ENCODE measurements at places on chromosomes 3 and 15. TPM values are rescaled to one million over a fixed set of nuclear protein-coding genes. Genes with fewer than 3 reads are reported as not detected.

DNA sequence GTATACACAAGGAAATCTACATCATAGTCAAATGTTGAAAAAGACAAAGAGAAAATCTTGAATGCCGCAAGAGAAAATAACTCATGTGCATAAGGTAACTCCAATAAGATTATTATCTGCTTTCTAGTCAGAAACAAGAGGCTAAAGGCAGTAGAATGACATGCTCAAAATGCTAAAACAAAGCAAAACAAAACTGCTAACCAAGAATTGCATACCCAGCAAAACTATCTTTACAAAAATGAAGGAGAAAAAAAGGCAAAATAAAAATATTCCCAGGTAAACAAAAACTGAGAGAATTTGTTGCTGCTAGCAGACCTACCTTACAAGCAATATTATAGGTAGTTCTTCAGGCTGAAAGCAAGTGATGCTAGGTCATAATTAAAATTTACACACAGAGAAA lies 76.4 kb upstream of the TMEM158 start:
- no peak for DNase-seq

DNA sequence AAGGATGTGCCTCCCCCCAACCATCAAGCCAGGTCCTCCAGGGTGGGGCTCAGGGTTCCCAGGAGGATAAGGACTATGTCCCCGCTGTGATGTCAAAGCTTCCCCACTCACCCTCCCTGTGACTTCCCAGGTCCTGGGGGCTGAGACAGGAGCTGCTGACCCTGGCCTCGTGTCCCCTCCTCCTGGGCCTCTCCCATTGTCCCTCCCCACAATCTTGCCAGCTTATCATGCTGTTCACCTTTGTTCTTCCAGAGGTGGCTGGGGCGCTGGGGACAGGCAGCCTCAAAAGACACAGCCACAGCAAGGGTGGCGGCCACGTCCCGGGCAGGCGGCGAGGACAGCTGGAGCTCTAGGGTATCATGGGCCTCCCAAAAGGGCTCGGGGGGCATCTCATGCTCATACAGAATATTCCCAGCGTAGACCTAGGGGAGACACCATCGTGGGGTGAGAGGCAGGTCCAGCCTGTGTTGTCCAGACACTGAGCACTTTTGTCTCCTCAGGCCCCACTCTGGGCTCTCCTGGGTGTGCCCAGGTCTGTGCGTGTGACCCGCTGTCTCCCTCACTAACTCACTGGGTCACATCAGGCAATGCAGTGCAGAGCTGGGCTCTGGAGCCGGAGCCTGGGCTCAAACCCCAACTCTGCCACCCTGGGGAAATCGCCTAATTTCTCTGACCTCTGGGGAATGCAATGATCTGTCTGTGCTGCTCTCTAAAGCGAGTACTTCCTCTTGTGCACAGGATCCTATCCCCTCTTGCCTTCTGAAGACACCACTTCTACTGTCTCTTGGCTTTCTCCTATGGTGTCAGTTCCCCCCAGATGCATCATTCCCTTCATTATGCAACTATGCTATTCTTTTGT lies 30.0 kb downstream of the SNX33 start:
- no peak for DNase-seq

RASGRP1 gene
- 9.5 TPM for total RNA-seq

GP9 gene
- total RNA-seq, result not detected

DNA sequence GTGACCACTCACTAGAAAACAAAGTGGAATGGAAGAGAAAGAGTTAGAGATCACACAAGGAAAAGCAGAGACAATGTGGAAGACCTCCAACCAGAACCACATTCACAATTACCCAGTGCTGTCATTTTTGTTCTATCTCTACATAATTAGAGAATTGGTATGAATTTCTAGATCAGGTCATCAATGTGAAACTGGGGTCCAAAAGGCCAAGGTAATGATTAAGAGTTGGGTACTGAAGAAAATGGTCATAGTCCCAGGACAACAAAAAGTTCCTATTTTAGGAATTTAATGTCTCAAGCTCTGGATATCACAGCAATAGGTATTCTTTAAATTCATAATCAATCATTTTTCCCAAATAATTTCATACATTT lies 84.7 kb upstream of the PPIB start:
- no peak for DNase-seq

DNA sequence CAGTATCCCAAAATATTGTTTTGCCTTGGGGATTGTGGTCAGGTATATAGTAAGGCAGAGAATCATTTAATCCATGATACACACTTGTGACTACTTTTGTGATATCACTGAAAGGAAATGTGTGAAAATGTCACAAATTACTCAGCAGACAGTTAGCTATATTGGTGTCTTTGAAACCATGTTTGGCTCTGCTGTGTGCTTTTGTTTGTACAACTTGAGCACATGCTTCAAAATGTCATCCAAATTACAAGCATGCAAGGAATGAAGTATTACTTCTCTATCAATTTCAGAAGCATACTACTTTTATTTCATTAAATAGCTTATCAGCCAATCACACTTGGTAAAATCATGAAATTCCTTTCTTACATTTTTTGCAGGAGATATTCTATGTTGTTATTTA lies 619.0 kb upstream of the AGTR1 start:
- no peak for DNase-seq

DNA sequence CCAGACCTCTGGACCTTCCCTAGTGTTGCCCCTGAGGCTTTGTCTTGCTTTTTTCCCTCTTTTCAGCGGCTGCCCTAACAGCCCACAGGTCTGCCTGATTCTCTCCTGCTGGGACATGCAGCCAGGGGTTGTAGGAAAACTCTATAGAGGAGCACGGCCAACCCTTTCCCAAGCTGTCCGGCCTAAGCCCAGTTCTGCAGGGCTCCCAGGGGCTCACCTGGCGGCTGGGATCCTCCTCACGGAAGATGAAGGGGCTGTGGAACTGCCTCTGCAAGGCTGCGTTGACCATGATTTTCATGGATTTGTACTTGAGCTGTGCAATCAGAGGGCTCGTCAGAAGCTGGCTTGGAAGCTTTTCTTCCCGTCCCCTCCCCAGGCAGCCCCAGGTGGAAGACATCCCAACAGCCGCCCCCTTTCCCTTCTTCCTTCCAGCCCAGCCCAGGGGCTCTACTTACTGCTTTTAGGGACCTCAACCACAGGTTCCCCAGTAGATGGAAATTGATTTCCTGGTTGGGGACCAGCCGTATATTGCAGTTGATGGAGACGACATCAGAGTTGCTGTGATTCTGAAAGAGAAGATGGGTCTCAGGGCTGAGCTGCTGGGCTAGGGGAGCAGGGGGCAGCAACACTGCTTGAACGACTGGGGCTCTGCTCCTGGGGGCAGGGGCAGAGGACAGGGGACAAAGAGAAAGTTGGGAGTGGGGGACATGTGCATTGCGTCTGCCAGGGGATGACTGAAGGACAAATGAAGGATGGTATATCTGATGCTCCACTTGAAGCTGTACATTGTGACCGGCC lies 29.8 kb downstream of the FEM1B start:
- no peak for DNase-seq

ANAPC13 gene
- total RNA-seq, result 57.0 TPM

GPR160 gene
- total RNA-seq, result under 0.01 TPM

GPR156 gene
- total RNA-seq, result 0.43 TPM

DNA sequence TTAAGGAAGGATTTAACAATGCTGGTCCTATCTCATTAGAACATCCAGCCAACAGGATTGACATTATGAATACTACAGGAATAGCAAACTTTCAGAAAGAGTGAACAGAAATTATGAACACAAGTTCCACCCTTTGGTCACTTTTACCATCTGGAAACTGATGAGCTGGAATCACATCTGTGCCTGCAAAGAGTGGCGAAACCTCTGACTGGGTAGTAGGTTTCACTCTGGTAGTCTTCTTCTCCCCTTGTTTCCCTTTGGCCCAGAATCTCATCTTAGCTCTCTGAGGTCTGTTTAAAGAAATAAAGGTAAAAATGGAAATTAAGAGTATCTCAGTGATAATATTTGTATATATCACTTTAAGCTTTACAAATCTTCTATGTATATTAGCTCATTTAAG lies 73.1 kb downstream of the NR2E3 start:
- no peak for DNase-seq

GPR149 gene
- total RNA-seq, result not detected

DNA sequence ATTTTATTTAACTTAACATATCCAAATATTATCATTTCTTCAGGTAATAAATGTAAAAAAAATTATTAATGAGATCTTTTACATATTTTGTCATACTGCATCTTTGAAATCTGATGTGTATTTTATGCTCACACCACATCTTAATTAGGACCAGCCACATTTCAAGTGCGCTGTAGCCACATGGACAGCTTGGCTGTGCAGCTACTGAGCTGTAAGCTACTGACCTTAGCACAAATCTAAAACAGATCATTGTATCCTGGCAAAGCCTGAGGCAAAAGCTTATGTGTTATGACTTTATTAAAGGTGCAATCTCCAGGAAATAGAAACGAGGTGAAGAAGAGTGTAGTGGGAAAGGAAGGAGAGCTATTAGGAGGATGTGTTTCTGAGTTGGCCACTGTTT lies 126.7 kb upstream of the UBE2E2 start:
- no peak for DNase-seq

DNA sequence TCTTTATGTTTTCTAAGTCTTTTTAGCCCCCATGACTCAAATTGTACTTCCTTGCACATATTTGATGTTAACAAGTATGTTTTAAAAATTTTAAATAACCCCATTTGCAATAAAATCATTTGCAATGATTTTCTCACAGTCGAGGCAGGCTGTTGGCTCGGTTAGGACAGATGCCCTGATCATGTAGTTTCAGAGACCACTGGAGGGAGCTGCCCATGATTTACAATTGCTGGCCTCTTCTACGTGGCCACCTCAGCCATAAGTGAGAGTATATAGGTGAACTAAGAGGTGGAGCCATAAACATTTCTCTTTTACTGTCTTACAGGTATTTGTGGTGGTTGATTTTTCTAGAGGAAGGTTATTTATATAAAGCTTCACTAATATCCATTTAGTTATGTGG lies 1.7 kb downstream of the DTWD1 start:
- peak; percentile 44 for DNase-seq

LRRK1 gene
- total RNA-seq, result 11.6 TPM

DNA sequence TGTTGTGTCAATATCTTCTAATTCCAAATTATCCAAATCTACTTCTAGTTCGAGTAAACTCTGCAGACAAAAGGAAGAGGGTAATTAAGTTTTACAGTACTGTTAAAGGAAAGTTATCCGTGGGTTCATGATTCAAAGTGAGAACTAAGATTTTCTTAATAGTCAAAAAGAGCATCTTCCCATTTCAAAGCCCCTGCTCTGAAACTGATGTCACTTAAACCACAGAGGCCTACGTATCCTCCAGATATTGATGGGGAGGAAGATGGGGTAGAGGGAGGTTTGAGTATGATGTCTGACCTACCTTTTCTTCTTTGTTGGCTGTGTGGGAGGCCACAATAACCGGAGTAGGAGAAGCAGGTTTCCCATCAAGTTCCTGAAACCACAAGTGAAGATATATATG lies 14.1 kb downstream of the MRPS22 start:
- no peak for DNase-seq

DNA sequence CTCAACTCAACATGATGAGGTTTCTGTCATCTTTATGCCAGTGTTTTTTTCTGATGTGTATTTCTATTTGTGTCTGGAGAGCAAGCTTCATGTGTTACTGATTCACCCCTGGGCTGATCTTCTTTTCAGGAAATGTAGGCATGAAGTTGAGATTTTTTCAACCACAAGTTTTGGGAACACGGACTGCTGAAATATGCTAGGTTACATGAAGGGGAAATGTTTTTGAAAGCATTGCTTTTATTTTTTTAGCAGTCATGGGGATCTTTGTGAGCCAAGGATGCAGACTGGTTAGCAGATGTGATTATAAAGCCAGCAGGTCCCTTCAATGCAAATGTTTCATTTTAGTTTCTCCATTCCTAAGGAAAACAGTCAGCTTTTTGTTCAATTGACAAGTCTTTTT lies 219.3 kb upstream of the COL8A1 start:
- peak; percentile 79 for DNase-seq

DNA sequence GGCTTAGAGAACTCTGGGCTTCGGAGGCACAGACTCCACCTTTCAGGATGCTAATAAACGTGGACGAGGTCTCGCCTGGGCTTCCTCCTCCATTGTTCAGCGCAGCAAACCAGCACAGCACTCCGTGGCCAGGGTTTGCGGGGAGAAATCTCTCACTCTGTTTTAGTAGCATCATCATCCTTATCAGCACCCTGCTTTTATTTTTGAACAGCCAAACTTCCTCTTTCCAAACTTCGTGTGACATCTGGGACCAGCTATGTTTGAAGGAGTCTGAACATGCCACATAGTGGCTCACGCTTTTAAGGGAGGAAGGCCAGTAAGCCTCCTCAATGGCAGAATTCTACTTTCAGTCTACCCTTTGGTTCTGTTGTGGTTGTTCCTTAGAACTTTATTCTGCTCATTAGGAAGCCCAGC lies 149.0 kb downstream of the PGPEP1L start:
- no peak for DNase-seq

- DNase-seq, result peak; percentile 96
Measured at GRCh38 chr3:143222505-143222904, 102.9 kb downstream of the CHST2 start.

DNA sequence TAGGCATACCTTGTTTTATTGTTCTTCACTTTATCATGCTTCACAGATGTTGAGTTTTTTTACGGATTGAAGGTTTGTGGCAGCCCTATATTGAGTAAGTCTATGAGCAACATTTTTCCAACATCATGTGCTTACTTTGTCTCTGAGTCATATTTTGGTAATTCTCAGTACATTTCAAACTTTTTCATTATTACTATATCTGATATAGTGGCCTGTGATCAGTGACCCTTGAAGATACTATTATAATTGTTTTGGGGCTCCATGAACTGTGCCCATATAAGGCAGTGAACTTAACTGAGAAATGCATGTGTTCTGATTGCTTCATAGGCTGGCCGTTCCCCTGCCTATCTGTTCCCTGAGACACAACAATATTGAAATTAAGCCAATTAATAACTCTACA lies 42.8 kb upstream of the NSMCE3 start:
- no peak for DNase-seq

- DNase-seq, result peak; percentile 38
Measured at GRCh38 chr3:119690043-119690656, 12.7 kb upstream of the CFAP91 start.

DNA sequence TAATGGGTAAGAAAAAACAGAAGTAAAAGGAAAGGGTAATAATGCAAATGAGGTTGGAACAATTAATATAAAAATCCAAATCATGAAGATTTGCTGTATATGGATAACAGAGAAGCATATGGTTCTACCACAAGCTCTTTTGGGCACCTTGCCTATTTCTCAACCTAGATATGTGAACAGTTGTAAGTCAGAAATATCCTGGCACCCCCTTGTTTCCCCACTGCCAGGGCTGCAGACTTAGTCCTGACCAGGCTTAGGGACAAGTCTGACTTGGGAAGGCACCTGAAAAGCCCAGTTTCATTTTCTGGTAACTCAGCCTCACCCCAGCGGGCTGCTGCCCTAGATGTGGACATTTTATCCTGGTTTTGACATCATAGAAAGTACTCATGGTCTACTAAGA lies 183.2 kb upstream of the STAC start:
- no peak for DNase-seq

LRRIQ4 gene
- total RNA-seq, result not detected

- DNase-seq, result peak; percentile 3
Measured at GRCh38 chr15:25850154-25851111, 12.7 kb downstream of the ATP10A start.
